ENCODE measurements at places on chromosomes 5 and 9.

GRCh38 chr5:130278136-130278535 is 373.9 kb downstream of the CHSY3 start:
- no peak for DNase-seq

DNA sequence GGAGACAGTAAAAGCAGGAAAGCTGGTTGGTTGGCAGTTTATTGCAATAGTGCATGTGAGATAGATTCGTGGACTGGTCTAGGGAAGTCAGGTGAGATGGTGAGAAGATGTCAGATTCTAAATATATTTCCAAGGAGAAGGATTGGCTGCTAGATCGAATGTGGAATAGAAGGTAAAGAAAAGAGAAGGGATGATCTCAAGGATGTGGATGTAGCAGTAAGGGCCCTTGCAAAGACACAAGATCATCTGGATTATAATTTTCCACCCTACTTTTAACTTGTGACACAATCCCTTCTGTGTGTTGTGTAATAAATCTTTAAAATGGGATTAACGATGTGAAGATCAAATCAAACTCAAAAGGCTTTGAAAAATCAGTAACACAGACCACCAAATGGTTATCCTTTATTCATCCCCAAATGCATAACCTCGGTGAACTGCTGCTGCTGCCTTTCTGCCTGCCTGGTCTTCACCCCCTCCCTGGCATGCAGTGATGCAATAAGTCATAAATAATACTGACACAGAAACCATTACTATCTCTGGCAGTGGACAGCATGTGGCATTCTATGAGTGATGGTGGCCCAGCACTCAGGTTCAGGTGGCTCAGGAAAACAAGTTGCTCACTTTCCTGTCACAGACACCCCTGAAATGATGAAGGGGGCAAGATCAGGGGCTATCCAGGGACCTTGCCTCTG is 178.4 kb downstream of the FAM114A2 start:
- DNase-seq = no peak

GRCh38 chr5:138664276-138664943 is 88.8 kb upstream of the CTNNA1 start:
- no peak for DNase-seq

DNA sequence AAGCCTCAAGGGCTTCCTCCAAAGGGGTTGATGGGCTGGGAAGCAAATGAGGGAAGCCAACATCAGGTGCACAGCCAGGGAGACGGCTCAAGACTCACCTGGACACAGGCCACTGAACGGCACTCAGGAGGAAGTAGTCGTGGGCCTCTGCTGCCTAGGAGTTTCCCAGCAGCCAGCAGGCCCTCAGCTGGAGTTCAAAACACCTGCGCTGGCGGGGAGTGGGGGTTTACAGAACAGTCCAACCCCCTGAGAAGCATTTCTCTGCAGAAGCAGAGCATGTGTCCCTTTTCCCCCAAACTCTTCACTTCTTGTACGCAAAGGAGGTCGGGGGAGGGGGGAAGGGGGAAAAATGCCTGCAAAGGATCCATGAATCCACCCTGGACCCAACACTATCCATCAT is 2.3 kb downstream of the WHRN start:
- no peak for DNase-seq

GRCh38 chr9:105344283-105344682 is 99.8 kb downstream of the SLC44A1 start:
- no peak for DNase-seq

DNA sequence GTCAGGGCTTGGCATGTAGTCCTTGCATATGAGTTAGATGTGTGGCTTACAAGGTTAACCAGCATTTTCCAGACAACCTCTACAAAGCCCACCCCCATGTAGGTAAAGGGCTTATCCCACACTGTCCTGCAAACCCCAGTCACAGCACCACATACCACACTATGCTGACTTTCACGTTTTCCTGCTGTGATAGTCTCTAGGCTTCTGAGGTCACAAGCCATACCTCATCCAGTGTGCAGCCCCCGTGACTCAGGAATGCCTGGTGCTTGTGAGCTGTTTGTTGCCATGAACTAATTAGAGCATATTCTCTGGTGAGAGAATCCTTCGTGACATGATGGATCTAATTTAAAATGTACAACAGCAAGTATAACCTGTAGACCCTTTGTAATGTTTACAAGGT is 50.8 kb downstream of the ERAP1 start:
- DNase-seq = no peak

GRCh38 chr5:80959138-80959537 is 1.0 kb upstream of the RASGRF2 start:
- DNase-seq = no peak
